Activated naive CD8-positive, alpha-beta T cell treated with anti-CD3 and anti-CD28 coated beads, Interleukin-2, amount 50 U/mL, for 24 hours (primary cell): ENCODE measurements at places on chromosomes 2 and 18.

DNA sequence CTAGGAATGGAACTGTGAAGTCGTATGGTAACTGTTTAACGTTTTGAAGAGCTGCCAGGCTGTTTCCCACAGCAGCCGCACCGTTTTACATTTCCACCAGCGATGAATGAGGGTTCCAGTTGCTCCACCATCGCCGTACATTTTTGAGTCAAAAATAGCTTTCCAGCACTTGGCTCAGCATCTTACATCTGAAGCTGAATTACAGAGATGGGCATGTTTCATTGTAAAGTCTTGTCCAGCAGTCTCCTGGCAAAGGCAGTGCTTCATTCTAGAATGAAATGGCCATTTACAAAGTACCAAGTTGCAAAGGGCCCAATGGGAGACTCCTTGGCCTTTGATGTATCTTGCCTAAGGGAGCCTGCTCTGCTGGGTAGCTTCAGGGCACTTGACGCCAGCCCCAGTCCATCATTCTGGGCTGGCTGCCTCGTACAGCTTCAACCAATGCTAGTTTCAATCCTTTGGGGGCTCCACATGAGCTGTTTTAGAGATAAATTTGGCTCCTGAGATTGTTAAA lies 45.1 kb downstream of the ATIC start:
- no peak for DNase-seq

DNA sequence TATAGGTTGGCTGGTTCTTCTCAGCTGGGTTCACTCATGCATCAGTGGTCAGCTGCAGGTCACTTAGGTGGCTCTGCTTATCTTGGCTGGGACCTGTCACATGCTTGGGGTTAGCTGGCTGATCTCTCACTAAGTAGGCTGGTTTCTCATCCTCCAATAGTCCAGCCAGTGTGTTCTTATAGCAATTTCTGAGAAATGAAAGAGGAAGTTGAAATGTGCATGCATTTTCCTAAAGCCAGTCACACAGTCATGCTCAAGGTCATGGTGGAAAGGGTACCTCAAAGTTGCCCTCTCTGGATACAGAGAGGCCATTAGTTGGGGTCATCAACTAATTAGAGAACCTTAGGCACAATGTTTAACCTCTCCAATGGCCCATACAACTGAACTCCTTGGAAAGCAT lies 64.4 kb downstream of the KLHL29 start:
- DNase-seq, result no peak

- DNase-seq, result no peak
These were observed 110.3 kb downstream of the SMAD7 start for GRCh38 chr18:48840491-48840877.

DNA sequence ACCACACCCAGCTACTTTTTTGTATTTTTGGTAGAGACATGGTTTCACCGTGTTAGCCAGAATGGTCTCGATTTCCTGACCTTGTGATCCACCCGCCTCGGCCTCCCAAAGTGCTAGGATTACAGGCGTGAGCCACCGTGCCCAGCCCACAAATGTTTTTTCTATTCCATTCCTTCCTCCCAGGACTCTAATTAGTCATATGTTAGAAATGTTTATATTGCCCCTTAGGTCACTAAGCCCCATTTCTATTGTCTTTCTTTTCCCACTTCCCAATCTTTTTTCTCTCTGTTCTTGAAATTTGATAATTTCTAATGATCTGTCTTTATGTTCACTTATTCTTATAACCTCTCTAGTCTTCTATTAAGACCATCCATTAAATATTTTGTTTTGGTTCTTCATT lies 31.3 kb upstream of the CDCA7 start:
- no peak for DNase-seq

- DNase-seq, result no peak
These were observed 10.8 kb downstream of the PASK start for GRCh38 chr2:241138471-241138870.

DNA sequence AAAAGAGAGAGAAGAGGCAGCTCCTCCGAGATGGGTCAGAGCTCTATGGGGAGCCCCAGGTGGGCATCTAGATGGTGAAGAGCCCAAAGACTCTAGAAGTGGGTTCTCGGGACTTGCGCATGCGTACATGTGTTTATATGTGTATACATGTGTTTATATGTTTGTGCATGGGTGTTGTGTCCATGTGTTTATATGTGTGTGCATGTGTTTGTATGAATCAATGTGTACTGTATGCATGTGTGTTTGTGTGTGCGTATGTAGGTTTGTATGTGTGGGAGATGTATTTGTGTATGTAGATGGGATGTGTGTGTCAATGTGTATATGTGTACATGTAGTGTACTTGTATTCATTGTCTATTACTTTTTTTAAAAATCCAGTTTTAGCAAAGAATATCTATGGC lies 25.6 kb downstream of the DNPEP start:
- DNase-seq, result no peak

- DNase-seq, result no peak
These were observed 80.2 kb upstream of the GPC1 start for GRCh38 chr2:240355001-240355891.

GRCh38 chr2:19673213-19673791 lies 228.5 kb downstream of the TTC32 start:
- no peak for DNase-seq

- no peak for DNase-seq
These were observed 3.8 kb upstream of the LTBP1 start for GRCh38 chr2:32942793-32943485.

- DNase-seq, result no peak
These were observed 56.1 kb upstream of the TTN start for GRCh38 chr2:178863130-178863855.

- no peak for DNase-seq
These were observed 801.1 kb upstream of the RAB6C start for GRCh38 chr2:129178356-129178755.

DNA sequence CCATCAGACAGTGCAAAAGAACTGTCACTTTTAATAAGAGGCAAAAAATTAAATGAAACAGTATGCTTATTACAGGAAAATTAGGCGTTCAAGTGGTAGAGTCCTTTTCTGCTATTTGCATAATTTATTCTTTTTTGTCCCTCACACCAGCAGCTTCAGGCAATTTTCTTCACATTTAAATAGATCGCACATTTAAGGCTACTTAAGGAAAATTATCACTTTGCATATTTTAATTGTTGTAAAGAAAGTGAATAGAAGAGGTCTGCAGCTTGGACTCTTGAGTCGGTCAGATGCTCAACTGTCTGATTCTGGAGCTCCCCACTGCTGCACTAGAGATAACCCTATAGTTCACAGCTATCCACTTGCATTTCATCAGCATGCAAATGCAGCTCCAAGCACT lies 141.3 kb downstream of the FIGN start:
- no peak for DNase-seq

DNA sequence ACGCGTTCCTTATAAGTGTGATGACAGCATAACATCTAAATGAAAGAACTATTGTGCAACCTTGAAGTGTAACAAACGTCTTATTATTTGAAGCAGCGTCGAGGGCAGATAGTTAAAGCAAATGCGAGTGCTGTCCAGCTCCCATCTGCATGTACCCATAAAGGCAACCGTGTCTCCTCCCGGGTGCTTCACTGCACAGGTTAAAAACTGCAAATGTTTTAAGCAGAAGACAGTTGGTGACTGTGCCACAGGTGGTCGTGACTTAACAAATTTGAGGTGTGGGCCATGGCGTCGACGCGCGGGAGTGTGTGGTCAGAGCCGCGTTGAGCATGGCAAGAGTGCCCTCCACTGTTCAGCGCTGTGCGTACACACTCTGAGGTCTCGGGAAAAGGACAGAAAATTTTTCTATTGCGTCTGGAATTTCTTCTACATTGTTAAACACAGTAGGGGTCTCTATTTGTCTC lies 6.4 kb downstream of the SALL3 start:
- peak; percentile 22 for DNase-seq

GRCh38 chr2:16613539-16614011 lies 52.1 kb downstream of the CYRIA start:
- DNase-seq, result no peak

- DNase-seq, result no peak
These were observed 178.9 kb upstream of the NABP1 start for GRCh38 chr2:191499050-191499449.

DNA sequence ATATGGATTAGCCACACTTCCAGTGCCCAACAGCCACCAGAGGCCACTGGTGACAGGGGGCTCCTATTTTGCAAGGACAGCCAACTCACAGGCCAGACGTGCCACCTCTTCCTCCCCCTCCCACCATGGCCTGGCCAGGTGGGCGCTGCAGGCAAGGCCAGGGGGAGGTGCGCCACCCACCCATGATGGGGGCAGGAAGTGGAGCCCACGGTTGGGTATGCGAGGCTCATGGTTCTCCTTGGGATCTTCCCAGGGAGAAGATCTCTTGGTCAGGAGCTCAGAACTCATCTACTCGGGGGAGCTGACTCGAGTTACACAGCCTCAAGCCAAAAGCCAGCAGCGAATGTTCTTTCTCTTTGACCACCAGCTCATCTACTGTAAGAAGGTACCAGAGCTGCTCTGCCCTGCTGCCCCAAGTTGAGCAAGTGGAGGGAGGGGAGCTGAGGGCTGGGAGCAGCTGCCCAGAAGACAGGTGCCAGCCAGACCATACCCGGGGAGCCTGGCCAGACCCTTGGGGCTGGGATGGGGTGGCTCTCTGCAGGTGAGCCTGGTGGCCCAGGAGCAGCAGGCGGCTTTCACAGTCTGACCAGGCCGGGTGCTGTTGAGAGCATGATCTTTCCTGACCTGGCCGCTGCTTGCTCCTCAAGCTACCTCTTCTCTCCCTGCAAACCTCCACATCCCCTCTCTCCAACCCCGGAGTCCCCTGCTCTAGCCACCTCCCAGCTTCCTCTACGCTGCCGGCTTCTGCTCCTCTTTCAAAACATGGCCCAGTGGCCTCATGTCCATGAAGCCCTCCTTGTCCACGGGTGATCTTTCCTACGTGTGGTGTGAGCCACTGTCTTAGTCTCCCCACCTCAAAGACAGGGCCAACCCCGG lies 49.8 kb downstream of the FAM168B start:
- DNase-seq, result no peak
